ENCODE measurements at places on chromosomes 12 and 14.

DNA sequence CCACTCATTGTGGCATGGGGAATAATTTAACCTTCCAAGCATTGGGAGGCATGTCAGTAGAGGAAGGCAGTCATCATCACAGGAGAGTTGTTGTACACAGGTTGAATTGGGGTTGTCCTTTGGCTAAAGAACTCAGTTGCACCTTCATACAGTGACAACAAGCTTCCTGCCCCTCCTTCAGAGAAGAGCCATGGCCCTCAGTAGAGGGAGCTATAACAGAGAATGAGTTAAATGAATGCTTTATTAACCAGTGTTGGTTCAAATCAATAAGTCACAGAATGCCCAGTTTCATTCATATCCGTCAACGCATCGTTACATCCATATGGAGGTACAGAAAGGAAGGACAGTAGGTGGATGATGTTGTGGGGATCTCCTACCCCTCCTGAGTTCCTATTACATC is 4.8 kb downstream of the IFNG-AS1 start:
- no peak for DNase-seq

GRCh38 chr12:27996761-27997160 is 24.2 kb upstream of the PTHLH start:
- no peak for DNase-seq

DNA sequence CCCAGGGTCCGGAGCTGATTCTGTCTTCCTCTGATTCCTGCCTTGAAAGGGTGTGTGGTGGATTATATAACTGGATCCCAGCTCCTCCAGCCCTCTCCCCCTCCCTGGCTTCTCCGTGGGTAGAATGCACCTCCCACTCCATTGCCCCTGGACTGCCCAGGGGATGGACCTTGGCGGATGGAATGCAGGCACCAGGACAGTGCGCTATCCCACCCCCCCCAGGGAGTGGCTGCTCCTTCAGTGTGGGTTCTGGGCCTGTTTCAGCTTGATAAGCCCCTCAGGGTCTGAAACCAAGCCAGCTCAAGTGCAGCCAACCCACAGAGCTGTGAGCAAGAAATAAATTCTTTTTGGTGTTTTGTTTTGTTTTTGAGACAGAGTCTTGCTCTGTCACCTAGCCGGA is 112.4 kb upstream of the TMEM132D start:
- DNase-seq, result no peak

GRCh38 chr12:119060847-119061796 is 79.8 kb downstream of the SRRM4 start:
- DNase-seq, result peak; percentile 60

DNA sequence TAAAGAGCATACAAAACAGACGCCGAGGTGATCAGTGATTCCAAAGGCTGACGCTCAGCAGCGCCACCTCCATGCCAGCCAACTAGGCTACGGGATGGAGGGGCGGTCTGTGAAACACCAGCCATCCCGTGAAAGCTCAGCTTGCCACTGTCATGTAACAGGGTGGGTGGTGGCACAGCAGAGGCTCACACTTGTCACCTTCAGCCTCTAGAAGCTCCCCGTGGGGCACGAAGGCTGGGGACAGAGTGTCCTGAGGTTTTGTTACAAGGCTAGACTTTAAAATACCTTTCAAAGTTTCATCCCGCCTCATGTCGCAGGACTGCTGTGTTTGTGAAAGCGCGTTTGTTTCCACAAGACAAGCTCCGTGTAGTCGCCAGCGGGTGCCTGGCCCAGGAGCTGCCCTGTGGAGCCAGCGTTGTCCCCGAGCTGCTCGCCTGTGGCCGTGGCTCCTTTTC is 20.7 kb downstream of the XRCC3 start:
- DNase-seq, result peak; percentile 47

DNA sequence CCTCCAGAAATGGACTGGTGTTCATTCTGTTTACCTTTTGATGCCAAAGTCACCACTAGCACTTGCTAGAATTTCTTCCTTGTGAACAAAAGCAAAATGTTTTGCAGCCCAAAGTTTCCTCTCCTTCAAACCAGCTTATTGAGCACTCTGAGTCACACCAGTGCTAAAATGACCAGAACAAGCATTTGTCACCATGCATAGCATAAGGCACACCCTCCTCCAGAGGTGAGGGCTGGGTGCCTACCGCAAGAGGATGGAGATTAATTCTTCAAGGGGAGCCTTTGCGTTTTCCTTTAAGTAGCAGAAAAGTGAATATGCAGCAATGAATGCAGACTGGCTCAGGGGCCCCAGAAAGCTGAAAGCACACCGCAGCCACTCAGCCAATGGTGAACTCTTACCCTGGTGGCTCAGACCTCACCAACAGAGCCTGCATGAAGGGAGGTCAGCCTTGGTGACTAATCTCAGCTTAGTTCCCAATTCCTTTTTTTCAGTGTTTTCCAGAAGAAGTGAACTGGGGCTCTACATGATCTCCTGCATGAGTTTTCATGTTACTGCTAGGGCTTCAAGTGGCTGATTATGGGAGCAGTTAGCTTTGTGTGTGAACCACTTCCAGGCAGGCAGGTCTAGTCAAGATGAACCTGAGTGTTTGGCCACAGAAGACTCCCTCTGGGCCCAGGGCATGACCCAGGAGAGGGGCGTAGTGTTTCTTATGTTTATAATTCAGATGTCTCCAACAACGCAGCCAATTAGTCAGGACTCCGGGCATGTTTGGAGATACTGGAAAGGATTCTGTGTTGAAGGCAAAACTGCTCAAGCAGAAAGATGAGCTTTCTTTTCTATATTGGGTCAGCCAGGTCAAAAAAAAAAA is 96.3 kb downstream of the PAX9 start:
- DNase-seq, result no peak

All from sciatic nerve (tissue), 2 donors.